AG10803 (cell line): ENCODE measurements at places on chromosomes 7 and 10.

- DNase-seq: no peak
Observed at GRCh38 chr10:110672580-110672919, 28.4 kb downstream of the RBM20 start.

GRCh38 chr10:72417971-72418370 lies 63.3 kb upstream of the DNAJB12 start:
- DNase-seq: no peak

DNA sequence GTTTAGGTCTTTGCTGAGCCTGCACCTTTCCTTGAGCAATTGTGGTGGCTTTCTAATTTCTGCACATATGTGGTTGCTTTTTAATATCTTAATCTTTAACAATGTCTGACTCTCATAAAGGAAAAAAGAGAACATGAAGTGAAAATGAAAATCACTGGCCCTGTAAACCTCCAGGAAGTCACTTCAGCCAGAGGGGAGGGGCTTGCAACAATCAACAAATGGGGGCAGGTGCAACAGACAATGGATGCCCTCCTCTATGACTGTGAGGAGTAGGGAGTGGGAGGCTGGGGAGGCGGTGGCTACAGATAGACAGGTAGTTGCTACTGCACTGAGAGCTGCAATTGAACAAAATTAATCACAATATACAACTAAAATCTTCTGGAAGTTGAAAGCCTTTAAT lies 1377.4 kb downstream of the XPNPEP1 start:
- no peak for DNase-seq

DNA sequence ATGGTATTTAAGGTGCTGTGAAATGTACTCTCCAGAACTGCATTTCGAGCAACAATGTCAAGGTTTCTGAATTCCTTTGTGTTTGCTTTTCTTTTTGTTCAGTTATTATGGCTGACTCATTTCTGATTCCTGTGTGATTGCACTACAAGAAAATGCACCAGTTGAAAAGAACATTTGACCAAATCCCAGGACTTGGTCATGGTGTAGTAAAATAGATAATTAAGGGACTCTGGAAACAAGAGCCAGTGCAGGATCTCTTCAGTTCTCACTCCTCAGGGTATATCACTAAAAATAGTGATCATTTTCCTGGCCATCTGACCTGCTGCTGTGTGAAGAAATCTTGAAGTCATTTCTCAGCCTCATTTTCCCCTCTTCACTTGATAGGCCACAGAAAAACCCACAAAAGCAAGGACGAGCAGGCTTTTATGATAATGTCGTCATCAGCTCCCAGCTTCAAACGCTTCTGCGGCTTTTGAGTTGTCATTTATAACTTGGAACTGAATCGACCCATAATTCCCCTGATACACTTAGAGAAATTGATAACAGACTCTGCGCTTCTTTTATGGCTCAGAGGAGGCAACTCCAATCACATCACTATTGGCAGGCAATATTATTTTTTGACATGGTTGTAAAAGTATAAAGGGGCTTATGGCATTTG lies 274.7 kb downstream of the HDAC9 start:
- peak; percentile 83 for DNase-seq

DNA sequence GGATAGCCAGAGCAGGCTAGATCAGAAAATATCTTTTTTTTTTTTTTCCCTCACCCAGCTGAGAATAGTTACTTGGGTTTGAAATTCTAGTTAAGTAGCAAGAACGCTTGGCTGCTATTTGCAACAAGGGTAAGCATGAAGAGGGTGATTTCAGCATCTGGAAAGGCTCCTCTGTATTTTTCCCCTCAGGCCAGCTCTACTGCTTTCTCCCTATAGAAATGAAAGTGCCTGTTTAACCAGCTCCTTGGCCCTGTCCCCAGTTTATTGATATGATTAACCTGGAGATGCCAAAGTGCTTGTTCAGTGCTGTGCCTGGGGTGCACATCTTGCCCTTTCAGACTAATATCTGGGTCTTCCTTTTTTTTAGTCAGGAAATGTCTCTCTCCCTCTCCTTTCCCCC lies 37.1 kb downstream of the AP3M1 start:
- DNase-seq: peak; percentile 31

DNA sequence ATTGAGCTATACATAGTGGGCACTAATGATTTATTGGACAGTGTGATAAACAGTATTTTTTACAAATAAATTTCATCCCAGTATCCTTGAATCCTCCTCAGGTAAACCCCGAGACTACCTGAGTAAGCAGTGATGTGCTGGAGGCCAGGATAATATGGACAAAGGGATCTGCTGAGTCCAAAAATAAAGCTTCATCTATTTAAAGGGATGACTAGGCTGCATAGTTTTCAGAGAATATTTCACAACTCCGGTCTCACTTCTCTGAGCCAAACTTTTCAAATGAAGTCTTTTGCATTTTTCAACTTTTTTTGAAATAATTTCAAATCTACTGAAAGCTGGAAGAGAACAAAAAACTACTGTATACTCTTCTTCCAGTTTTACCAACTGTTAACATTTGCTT lies 2.5 kb downstream of the ACTR3B start:
- peak; percentile 62 for DNase-seq

- no peak for DNase-seq
Observed at GRCh38 chr7:129468547-129468946, 33.8 kb upstream of the SMKR1 start.

DNA sequence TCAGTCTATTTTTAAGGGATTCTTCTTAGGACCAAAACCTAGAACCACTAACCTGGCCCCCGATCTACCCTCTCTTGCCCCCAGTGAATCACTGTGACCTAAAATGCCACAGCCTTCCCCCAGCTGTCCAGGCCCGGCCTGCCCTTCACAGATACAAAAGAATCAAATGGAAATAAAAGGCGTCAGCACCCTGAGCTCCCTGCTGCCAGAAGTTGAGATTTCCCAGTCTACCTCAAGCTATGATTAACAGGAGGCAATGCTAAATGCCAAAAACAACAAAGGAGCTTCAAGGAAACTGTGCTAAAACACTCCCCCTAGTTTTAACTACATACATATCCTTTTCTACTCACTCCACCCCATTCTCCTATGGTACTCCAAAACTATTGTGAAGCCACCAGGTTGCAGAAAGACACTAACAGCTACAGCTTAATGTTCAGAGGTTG lies 67.8 kb downstream of the GSAP start:
- DNase-seq: peak; percentile 21

- peak; percentile 46 for DNase-seq
Observed at GRCh38 chr7:78080241-78080640, 281.7 kb downstream of the PHTF2 start.

DNA sequence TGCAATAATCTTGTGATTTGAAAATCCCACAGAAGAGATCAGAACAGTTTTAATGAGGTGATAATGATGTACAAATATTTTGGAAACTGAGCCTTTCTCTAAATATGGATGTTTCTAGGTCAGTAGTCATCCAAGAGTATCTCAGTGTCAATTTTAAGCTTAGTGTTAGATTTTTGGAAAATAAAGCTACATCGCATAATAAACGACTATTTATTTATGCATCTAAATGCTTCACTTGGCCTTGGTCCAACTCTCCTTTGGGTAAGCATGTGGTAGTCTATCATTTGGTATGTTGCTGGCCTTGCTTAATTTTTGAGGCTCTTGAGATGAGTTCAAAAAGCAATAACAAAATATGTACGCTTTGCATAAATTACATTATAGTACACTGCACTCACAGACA lies 5.4 kb upstream of the PPP1R9A start:
- DNase-seq: no peak

DNA sequence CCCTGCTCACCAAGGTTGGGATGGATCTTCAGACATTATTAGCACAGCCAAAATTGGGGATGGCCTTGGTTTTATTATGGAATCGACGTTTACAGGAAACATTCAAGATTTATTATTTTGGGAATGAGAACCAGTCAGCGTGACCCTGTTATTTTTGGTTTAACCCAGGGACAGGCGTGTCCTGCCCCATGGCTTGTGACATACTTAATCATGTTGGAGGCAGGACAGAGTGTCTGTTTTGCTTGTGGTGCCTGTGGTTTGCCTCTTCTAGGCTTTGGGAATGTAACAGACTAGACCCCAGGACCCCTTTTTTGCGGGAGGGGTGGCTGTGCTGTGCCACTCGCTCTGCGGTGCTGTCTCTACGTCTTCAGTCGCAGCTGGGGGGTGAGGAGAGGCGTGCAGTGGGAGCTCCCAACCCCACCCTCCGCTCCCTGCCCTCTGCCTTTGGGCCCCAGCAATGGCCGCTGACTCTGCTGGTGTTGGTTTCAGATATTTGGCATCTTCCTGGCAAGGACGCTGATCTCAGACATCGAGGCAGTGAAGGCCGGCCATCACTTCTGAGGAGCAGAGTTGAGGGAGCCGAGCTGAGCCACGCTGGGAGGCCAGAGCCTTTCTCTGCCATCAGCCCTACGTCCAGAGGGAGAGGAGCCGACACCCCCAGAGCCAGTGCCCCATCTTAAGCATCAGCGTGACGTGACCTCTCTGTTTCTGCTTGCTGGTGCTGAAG lies 20.1 kb upstream of the SH2D4B start:
- no peak for DNase-seq

DNA sequence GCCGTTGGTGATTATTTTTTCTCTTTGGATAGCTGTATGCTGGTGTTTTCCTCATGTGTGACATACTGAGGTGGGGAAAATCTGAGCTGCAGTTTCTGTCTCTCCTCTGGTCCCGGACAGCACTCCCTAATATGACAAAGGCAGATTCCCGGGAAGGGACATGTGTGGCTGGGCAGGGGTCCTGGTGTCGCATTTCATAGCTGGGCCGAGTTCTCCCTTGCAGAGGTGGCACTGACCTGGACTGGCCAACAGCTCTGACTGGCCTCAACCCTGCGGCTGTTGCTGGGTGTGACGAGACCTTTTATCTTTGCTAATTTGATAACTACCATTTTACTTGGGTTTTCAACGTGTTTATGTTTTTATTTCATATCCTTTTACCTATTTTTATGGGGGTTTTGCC lies 248.6 kb upstream of the TCERG1L start:
- no peak for DNase-seq

- DNase-seq: peak; percentile 70
Observed at GRCh38 chr7:130758429-130759056, 24.5 kb upstream of the KLF14 start.

DNA sequence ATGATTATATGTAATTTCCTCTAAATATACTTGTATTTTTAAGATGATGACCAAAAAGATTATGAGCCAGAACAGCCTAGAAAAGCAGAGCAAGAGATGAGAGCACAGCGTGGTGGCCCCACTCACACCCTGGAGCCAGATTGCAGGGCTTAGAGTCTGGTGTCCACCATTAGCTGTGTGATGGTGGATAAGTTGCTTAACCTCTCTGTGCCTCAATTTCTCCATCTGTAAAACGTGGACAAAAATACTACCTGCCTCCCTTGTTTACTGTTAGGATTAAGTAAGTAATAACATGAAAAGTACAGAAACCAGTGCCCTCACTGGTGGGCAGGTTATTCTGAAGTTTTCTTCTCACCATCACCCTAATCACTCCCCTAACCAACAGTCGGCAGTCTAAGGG lies 212.3 kb downstream of the COBL start:
- DNase-seq: no peak
